ENCODE measurements at places on chromosomes 13 and 19. TPM values are rescaled to one million over a fixed set of nuclear protein-coding genes. Genes with fewer than 3 reads are reported as not detected.

GRCh38 chr19:55552206-55552605 lies 6.9 kb upstream of the SBK3 start:
- DNase-seq, result no peak

DNA sequence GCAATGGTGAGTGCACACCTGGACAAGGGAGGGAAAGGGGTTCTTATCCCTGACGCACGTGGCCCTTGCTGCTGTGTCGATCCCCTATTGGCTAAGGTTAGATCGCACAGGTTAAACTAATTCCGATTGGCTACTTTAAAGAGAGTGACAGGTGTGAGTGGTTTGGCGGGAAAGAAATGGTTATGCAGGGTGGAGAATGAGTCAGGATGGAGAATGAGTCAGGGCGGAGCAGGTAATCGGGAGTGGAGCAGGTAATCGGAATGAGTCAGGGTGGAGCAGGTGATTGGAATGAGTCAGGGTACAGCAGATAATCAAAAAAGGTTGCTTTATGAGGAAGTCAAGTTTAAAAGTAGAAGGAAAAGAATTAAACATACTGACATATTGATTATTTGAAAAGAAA lies 24.4 kb upstream of the SIAH3 start:
- DNase-seq, result no peak

DNA sequence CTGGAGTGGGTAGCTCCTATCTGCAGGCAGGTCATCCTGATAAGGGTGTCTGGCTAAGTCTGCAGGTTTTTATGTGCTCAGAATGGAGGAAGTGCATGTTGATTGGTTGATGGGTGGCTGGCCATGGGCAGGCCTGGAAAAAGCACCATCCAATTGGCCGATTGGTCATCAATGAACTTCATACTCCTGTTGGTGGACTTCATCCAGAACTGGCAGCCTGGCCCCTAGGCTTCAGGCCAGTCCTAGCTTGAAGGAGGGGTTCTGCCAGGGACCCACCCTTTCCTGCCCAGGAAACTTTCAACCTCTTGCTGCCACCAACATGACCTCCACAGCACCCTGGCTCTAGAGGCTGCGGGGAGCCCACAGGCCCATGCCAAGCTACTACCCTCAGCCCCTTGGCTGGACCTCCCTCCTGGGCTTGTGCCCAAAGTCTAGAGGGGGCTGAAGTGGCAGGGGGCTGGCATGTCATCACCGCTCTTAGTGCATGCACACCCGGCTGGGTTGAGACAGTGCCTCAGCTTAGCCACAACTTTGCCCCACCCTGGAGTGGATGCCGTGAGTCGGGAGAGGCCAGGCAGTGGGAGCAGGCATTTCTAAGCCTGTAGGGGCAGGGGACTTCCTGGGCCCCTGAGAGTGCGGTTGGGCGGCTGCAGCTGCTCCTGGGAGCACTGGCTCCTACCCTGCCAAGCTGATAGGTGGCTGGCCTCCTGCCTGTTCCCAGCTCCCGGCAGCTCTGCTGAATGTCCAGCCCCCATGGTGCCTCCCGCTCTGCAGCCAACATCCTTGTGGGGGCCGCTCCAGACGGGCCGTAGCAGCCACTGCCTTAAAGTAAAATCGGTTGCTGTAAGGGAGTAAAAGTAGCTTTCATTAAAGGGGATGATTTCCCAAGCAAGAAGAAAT lies 13.2 kb downstream of the DNAJC15 start:
- DNase-seq, result peak; percentile 31

GRCh38 chr13:30821421-30821820 lies 84.7 kb upstream of the MEDAG start:
- DNase-seq, result no peak

DNA sequence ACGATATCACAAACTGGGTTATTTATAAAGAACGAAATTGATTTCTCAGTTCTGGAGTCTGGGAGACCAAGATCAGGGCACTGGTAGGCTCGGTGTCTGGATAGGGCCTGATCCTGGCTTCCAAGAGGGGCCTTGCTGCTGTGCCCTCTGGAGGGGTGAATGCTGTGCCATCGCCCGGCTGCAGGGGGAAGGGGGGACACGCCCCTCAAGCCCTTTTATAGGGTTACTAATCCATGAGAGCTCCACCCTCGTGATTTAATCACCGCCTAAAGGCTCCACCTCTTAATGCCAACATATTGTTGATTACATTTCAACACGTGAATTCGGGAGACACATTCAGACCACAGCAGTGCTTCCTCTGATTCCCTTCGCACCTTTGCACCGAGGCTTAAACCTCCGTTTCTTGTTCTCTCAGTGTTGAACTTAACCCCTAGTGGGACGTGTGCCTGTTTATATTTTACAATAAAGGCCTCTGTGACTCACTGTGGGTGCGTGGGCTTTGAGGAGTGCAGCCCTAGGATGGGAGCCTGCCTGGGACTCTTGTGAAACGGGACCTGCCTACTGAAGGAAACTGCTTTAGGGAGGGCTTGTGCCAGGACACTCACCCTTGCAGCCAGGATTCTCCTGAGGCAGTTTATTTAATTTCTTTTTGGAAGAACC lies 52.4 kb upstream of the SPATA13 start:
- no peak for DNase-seq

DNA sequence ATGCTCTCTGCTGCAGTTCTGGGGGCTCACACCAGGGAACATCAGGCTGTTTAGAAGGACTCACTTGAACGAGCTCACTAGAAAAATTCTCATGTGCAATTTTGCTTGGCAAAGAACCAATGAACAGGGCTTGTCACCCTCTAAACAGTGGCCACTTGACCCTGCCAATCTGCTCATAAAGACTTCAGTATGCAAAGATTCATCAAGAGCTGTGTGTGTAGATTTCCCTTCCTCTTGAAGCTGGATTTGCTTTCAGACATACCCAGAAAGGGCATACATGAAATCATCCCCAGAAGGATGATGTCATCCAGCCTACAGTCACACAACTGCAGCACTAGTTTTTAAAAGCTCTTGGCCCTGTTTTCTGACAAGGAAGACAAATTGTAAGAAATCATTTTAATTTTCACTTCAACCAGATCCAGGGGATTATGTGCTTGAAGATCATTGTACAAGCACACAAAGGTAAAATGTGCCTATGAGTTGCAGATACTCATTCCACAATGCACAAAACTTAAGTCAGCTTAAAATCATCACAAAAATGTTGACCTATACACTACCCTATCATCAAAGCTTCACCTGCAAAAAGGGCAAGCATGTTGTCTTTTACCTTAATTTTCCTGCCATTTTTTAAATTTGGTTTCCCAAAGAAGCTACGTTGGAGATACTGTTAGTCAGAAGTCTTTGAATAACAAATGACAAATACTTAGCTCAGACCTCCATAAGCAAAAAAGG lies 5.2 kb upstream of the STK24 start:
- no peak for DNase-seq

DNA sequence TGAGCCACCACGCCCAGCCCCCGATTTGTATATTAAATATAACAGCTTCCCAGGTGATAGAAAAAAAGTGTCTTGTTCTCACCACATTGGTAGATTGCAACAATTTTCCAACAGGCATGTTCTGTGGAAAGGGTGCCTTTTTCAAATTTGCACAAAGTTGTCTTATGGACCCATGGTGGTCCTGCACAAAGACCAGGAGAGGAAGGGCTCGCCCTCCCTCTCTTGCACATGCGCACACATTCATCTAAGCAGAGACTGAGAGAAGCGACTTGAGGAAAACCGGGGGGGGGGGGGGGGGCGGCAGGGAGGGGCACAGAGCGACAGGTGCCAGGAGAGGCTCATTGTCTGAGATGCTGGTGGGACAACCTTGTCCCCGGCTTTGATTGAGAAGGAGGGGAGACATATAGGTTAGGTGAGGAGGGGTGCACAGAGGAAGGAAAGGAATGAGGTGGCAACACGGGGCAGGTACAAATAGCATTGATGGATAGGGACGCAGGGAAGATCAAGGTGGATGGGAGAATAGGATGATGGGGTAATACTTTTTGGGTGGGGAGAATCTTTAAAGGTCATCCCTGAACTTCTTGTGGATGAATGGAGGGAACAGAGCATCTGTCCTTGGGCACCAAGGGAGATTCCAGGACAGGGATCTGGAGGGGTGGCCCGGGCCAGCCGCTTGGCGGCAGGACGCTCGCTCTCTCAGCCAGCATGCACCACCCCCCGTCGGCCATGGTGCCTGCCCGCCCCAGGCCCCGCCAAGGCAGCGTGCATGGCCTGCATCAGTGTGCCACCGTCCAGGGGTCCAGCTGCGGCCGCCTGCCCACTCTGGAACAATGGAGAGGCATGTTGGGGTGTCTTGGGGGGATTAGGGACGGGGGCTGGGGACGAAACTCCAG lies 76.0 kb downstream of the IER2 start:
- DNase-seq, result no peak

DNA sequence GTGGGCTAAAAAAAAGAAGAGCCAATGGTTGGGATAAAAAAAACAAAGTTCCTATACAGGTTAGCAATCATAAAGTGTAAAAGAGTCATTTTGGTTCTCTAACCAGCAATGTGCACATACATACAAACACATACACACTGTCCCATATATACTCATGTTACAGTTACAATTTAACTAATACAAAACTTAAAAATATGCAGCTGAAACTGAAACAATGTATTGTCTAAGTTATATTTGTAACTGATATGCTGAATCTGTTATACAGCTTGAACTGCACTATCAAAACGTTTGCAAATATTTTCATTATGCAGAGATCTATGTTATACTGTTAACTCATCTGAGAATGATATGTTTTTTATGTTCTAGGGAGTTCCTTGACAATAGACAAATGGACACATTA lies 173.7 kb downstream of the KLF12 start:
- DNase-seq, result no peak

GRCh38 chr19:36225219-36225892 lies 10.4 kb downstream of the ZNF146 start:
- DNase-seq, result no peak

GRCh38 chr19:52522551-52522950 lies 4.9 kb upstream of the ZNF808 start:
- no peak for DNase-seq

DNA sequence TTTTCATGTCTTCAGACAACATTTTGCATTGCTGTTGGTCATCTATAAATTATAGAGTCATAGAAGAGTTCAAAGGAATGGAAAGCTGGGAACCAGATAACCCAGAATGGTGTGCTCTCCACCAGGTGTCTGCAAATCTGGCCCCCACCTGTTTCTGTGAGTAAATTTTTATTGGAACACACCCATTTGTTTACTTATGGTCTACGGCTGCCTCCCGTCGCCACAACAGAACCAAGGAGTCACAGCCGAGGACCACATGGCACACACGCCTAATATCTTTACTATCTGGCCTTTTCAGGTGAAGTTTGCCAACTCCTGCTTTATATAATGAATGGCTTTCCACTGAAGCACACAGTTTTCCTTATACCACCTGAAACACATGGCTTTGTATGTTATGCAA lies 58.2 kb downstream of the EFNB2 start:
- no peak for DNase-seq

DNA sequence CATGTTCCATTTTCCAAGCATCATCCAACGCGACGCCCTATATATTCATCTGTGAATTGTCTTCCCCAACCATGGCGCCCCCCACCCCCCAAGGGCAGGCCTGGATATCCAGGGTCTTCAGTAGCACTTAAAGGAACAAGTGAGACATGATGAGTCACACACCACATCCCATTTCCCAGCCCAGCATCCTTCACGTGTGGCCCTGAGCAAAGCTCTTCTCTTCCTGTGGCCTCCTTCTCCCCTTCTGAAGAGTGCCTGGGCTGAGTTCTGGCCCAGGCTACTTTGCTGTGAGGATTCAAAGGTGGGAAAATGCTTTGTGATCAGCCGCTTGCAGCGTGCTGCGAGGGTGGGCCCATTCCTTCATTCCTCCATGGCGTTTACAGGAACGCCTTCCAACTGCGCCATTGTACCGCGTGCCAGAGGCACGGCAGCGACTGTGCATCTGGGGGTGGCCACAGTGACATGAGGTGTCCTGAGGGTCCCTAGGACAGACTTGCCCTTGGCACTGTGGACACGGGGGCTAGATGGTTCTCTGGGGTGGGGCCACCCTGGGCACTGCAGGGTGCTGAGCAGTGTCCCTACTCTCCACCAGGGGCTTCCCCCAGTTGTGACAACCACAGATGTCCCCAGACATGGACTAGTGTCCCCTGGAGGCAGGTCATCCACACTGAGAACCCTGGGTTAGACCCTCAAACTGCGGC lies 11.7 kb downstream of the PLIN4 start:
- no peak for DNase-seq

- DNase-seq, result no peak
These were observed 44.7 kb downstream of the TDRD3 start for GRCh38 chr13:60441761-60442160.

DNA sequence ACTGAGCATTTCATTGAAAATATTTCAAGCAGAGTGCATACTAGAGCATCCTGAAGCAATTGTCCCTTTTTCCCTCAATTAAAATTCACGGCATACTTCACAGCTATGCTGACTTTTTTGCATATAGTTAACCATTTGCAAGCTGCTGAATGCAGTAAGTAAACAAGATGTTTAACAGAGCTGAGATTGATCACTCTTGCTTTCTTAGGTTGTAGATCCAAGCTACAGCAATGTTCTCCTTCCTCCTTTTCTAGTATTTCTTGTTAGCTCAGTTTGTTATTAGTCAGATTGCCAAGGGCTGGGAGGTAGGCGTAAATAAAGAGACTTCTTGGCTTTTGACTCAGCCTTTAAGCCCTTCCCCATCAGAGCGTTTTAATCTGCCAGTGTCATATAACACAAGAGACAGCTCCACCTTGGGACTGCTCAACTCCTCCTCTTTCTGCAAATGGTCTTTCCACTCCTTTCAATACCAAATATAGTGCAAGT lies at the start of gene SLITRK6:
Gene SLITRK6 (minus strand): TSS at position 323 of the 486 bp plus-strand sequence. CDS start 2,911 bp downstream, outside the sequence.
- no peak for DNase-seq

DNA sequence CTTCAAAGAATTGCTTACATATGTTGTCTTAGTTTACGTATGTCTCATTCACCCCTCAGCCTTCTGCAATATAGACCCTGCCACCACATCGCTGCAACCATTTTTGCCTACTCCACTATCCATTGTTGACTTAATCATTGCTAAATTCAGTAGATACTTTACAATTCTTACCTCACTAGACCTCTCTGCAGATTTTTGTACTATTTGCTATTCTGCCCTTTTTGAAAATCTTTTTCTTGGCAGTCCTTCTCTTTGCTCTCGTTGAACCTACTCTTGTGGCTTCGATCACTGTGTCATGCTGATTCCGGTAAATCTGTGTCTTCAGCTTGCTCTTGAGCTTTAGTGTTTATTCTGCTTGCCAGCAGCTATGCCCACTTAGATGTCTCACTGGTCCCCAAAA lies 81.2 kb downstream of the CDK8 start:
- no peak for DNase-seq

GRCh38 chr13:26756961-26757360 lies 3.6 kb downstream of the GPR12 start:
- no peak for DNase-seq

- no peak for DNase-seq
These were observed 59.1 kb downstream of the AKAP11 start for GRCh38 chr13:42331009-42331408.

IGFL2 gene
- polyA plus RNA-seq, result not detected

VWA8 gene
- 4.5 TPM for polyA plus RNA-seq

CLDND2 gene
- not detected for polyA plus RNA-seq

LRRC63 gene
- not detected for polyA plus RNA-seq

KLK15 gene
- polyA plus RNA-seq, result not detected

NR1H2 gene
- polyA plus RNA-seq, result 72.1 TPM

CFAP97D2 gene
- polyA plus RNA-seq, result not detected

LRP3 gene
- 76.1 TPM for polyA plus RNA-seq

FFAR3 gene
- not detected for polyA plus RNA-seq

UQCRFS1 gene
- polyA plus RNA-seq, result 37.7 TPM

SRRM5 gene
- 0.50 TPM for polyA plus RNA-seq

SOHLH2 gene
- polyA plus RNA-seq, result 1.0 TPM

CYP2F1 gene
- polyA plus RNA-seq, result not detected

CD70 gene
- polyA plus RNA-seq, result not detected

P2RY11 gene
- 8.7 TPM for polyA plus RNA-seq

VAV1 gene
- 3.6 TPM for polyA plus RNA-seq

SBSN gene
- polyA plus RNA-seq, result not detected

GIPR gene
- 0.33 TPM for polyA plus RNA-seq
